ENCODE measurements at places on chromosomes 4 and X. TPM values are rescaled to one million over a fixed set of nuclear protein-coding genes. Genes with fewer than 3 reads are reported as not detected.

- no peak overlapping the region for H3K4me3 ChIP-seq
- no peaks in the 10 kb centered on the region for H3K4me1 ChIP-seq
- no peaks in the 10 kb centered on the region for H3K27me3 ChIP-seq
- H3K27ac ChIP-seq: no peak overlapping the region
Observed at GRCh38 chr4:137647375-137647774, 115.1 kb upstream of the PCDH18 start.

DNA sequence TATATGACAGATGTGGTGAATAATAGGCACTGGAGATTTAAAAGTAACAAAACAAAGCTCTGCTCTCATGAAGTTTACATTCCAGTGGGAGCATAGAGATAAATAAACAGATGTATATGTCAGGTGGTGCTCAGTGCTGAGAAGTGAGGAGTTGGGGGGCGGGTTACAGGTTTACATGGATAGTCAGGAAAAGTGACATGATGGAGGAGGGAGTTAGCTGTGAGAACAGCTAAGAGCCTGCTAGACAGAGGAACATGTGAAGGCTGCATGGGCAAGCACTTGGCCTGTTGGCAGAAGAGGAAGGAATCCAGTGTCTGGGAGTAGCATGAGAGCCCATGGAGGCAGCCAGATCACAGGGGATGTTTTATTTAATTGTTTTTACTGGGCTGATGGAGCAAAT lies 10.2 kb upstream of the TMEM156 start:
- H3K4me1 ChIP-seq: peaks cover 45% of the 10 kb centered on the region
- no peak overlapping the region for H3K27ac ChIP-seq
- H3K36me3 ChIP-seq: peaks cover 5% of the 10 kb centered on the region
- no peak overlapping the region for H3K4me3 ChIP-seq
- no peaks in the 10 kb centered on the region for H3K27me3 ChIP-seq

DNA sequence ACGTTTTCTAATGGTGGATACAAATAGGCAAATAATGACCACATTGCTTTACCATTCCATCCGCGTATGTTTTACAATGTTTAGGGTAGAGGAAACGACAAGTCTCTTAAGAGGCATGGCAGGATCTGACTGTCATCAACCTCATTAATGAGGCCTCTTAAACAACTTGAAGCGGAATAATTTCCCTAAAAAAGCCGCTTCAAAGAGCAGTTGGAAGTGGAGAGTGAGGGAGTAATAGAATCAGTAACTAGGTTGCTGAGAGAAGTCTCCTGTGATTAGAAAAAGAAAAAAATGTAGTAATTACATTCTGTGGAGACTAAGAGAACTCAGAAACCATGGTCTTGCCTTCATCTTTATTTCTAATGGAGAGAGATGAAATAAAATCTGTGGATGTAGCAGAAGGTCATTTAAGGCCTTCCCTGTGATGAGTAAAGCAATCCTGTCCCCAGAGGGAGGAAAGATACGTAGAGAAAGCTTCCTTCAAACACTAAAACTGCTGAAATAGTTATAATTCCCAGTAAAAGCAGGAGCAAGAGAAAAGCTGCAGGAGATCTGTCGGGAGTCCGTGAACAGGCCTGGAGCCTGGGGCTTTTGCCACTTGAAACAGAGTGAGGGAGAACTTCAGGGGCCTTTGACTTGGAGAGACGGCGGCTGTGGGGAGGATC lies 11.1 kb upstream of the SEPSECS start:
- peaks cover 24% of the 10 kb centered on the region for H3K36me3 ChIP-seq
- no peak overlapping the region for H3K27ac ChIP-seq
- H3K27me3 ChIP-seq: no peaks in the 10 kb centered on the region
- no peak for DNase-seq

DNA sequence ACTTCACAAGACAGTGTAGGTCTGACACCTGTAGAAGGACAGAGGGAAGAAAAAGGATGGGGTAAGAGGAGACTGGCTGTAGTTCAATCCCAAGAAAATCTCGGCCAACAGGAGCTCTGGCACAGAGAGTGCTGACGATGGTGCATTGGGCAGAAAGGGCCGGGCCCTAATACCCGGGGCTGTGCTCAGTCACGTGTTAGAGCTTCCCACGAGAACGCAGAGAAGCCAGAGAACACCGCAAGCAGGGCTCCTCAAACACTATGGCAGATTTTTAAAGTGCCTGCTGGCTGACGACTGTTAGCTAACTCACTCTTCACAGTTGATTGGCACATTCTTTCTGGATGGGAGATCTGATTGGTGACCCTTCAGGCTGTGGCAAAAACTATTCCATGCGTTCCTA lies 35.5 kb downstream of the EREG start:
- H3K4me3 ChIP-seq: no peak overlapping the region
- H3K27ac ChIP-seq: no peak overlapping the region
- peaks cover 2% of the 10 kb centered on the region for H3K27me3 ChIP-seq
- no peak for DNase-seq
- H3K4me1 ChIP-seq: peaks cover 4% of the 10 kb centered on the region

DNA sequence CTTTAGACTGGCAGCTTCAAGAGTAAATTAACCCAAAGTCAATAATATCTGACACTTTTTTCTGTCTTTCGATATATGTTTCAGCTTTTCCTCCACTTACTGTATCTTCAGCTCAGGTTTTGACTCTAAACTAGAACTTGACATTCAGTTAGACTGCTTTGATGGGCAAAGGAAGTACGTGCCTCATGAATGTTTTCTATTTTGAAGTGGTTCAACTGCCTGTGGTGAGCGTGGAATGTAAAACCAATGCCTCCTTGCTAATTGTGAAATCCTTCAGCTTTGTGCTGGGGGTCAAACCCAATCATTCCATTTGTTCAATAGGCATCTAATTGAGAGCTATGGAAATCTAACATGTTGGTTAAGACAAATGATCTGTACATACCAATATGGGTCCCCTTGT lies 857.0 kb upstream of the HTR2C start:
- DNase-seq: no peak
- no peak overlapping the region for H3K4me3 ChIP-seq
- H3K27ac ChIP-seq: no peak overlapping the region
- no peaks in the 10 kb centered on the region for H3K4me1 ChIP-seq

GRCh38 chr4:173440888-173441287 lies 42.0 kb upstream of the SCRG1 start:
- no peak for DNase-seq
- peaks cover 1% of the 10 kb centered on the region for H3K36me3 ChIP-seq
- no peak overlapping the region for H3K4me3 ChIP-seq
- H3K4me1 ChIP-seq: no peaks in the 10 kb centered on the region

DNA sequence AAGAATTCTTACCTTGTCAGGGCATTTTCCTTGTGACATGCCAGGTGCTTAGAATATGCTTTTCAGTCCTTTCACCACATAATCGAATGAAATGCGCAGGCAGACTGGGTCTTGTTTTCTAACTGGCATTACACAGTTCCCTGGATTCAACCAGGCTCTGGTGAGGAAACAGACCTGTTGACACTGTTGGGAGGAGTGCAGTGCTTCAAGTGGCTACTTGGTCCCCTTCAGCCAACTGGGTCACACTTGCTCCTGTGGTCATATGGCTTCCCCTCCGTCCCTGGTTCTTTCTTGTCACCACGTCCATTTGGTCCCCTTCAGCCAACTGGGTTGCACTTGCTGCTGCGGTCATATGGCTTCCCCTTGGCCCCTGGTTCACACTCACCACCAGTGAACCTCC lies 9.7 kb downstream of the SMIM20 start:
- no peak for DNase-seq
- H3K4me1 ChIP-seq: peaks cover 14% of the 10 kb centered on the region
- H3K4me3 ChIP-seq: no peak overlapping the region
- no peak overlapping the region for H3K27ac ChIP-seq

DNA sequence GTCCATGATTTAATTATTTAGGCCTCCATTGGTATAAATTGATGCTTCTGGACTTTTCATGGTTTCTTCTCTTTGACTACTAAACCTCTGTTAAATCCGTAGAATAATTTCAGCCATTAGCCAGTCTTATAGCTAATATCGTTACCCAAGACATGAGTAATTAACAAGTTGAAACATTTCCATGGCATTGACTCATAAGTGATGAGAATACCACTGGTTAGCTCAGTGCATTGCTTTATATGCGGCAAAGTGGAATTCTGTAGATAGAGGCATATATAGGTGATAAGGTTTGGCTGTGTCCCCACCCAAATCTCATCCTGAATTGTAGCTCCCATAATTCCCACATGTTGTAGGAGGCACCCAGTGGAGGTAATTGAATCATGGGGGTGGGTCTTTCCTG lies 80.6 kb downstream of the VCX2 start:
- DNase-seq: no peak
- H3K27ac ChIP-seq: no peak overlapping the region
- no peak overlapping the region for H3K4me3 ChIP-seq
- no peaks in the 10 kb centered on the region for H3K4me1 ChIP-seq

DNA sequence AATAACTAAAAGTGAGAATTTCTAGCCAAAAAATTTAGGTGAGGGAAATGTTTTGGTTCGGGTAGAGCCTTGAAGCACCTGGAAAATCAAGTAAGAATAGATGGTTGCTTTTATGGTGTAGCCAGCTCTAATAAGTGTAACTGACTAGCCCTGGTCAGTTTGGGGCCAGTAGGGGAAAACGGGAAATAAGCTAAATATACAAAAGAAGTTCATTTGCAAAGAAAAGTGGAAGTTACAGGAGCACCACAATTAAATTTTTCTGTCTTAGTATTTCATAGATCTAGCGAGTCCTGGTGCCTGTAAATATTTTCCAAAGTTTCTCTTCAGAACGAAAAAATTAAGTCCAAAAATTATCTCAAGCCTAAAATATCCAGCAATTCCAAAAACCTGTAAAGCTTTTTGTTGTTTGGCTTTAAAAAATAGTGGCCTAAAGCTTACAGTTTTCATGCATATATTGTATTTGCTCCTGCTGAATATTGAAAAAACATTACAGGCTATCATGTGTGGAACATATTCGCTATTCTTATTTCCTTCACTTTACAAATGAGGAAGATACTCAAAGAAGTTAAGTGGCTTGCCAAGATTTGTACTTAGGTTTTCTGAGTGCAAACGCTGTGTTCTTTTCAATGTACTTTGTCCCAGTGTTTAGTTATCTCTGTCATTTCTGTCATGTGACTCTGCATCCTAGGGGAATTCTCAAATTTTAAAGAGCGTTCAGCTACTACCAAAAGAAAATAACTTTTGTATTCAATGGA lies 7.3 kb upstream of the PTPN13 start:
- H3K36me3 ChIP-seq: no peaks in the 10 kb centered on the region
- DNase-seq: no peak
- no peak overlapping the region for H3K27ac ChIP-seq
- H3K27me3 ChIP-seq: peaks cover 14% of the 10 kb centered on the region
- H3K4me1 ChIP-seq: no peaks in the 10 kb centered on the region

- no peaks in the 10 kb centered on the region for H3K36me3 ChIP-seq
- H3K27me3 ChIP-seq: peaks cover 18% of the 10 kb centered on the region
- no peak for DNase-seq
- H3K4me1 ChIP-seq: peaks cover 2% of the 10 kb centered on the region
Observed at GRCh38 chrX:17380221-17380620, 5.2 kb downstream of the NHS start.

DAPP1 gene
- 25.3 TPM for total RNA-seq

GPC3 gene
- total RNA-seq: not detected

PITX2 gene
- not detected for total RNA-seq

ARHGEF6 gene
- total RNA-seq: 126 TPM

RTL9 gene
- not detected for total RNA-seq

AMOT gene
- total RNA-seq: 0.28 TPM

NUDT11 gene
- total RNA-seq: 0.79 TPM

MXRA5 gene
- total RNA-seq: not detected

PCSK1N gene
- total RNA-seq: 0.93 TPM

HUWE1 gene
- total RNA-seq: 342 TPM
